ENCODE measurements at places on chromosomes 13 and 19. TPM values are rescaled to one million over a fixed set of nuclear protein-coding genes. Genes with fewer than 3 reads are reported as not detected.

Gene LMO7
- total RNA-seq, result 12.1 TPM

Gene MED16
- 59.8 TPM for total RNA-seq

Gene PNMA8B
- total RNA-seq, result 0.05 TPM

Gene ZNF793
- total RNA-seq, result 4.5 TPM

Gene KLF1
- 0.19 TPM for total RNA-seq
